CD8-positive, alpha-beta memory T cell (primary cell): ENCODE measurements at places on chromosomes 5 and 9.

- no peak for DNase-seq
Measured at GRCh38 chr9:68979538-68980314, 34.2 kb downstream of the PRKACG start.

- no peak for DNase-seq
Measured at GRCh38 chr5:53298841-53299240, 181.6 kb upstream of the FST start.

- peak; percentile 31 for DNase-seq
Measured at GRCh38 chr5:35857606-35858205, 1.0 kb downstream of the IL7R start.

GRCh38 chr9:92254381-92255337 lies 38.8 kb downstream of the IARS1 start:
- no peak for DNase-seq

GRCh38 chr9:118618849-118619248 lies 750.4 kb downstream of the BRINP1 start:
- DNase-seq: no peak

DNA sequence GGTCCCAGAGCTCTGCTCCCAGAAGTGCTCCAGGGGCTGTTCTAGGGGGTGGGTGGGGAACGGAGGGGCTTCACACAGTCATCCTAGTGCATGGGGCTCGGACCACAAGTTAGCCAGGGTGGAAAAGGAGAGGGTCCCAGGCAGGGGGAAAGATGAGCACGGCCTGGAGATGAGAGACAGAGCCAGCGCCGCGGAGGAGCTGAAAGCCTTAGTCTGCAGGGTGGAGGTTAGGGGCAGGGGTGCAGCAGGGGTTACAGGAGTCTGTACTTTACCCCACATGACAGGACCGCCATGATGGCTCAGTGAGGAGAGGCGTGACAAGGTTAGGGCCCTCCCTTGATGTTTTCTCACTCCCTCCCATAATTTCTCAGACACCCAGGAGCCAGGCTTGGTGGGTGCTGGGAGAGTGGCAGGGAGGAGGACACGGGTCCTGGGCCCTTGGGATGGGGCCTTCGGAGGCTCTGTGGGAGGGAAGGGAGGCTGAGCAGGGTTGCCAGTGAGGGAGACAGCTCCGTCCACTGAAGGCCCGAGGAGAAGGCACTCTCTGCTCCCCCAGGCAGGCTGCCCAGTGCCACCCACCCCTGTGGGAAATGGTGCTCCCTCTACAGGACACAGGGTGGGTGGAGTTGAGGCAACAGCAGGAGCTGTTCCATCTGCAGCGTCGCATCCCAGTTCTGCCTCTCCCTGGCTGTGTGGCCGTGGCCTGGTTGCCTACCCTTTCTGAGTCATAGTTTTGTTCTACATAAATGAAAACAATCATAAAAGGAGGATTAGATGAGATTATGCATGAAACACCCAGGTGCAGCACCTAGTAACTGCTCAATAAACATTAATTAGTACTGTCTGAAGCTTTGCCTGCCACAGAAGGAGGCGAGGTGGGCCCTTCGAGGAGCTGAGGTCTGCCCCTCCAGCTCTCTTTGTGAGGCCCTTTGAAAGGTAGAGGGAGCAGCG lies 66.2 kb downstream of the NDST1 start:
- no peak for DNase-seq

- no peak for DNase-seq
Measured at GRCh38 chr5:95841914-95842812, 19.6 kb upstream of the GLRX start.

- DNase-seq: no peak
Measured at GRCh38 chr9:69326261-69326660, 1.2 kb downstream of the ENTREP1 start.
